AG09309 (cell line): ENCODE measurements at places on chromosomes 2 and 18.

- no peak for DNase-seq
These were observed 53.6 kb downstream of the TSHZ1 start for GRCh38 chr18:75264195-75264594.

GRCh38 chr2:172572981-172573380, 17.1 kb downstream of the PDK1 start:
- DNase-seq, result no peak

- DNase-seq, result peak; percentile 18
These were observed 4.0 kb downstream of the TMEM17 start for GRCh38 chr2:62501794-62502500.

DNA sequence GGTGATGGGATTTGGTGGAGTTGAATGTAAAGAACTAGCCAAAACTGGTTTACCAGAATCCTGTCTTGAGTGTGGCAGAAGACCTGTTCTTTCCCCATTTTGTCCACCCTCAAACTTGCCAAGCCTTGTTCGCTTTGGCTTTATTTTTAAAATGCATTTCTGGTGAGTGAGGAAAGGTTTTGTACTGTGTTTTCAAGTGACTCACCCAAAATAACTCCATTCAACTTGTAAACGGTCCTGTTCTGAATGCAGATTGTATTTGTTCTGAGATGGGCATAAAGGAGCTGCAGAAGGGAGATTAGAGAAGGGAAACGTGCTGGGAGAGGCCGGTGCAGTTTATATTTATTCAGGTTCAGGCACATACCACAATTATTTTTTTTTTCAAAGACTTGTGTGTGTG, 5.3 kb upstream of the ITPRID2 start:
- no peak for DNase-seq

- no peak for DNase-seq
These were observed 673.8 kb downstream of the ARHGAP15 start for GRCh38 chr2:143802871-143803650.

DNA sequence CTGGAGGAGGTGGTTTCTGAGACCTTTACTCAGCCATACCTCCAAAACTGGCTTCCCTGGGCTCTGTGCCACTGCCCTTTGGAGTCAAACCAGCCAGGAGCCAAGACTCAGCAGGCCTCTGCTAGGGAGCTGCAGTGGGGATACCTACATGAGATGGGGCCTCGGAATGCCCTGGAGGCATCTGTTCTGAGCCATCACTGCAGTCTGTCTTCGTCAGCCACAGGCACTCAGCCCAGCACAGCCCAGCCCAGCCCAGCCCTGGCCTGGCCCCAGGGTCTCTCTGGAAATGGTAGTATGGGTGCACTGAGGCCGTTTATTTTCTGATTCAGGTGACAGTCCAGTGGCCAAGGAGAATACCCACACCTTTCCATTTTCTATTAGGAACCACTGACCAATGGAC, 209.8 kb downstream of the CELF4 start:
- DNase-seq, result no peak

- no peak for DNase-seq
These were observed 11.2 kb upstream of the SIX2 start for GRCh38 chr2:45020439-45020838.

- DNase-seq, result no peak
These were observed 2.0 kb downstream of the SP9 start for GRCh38 chr2:174336501-174337336.

DNA sequence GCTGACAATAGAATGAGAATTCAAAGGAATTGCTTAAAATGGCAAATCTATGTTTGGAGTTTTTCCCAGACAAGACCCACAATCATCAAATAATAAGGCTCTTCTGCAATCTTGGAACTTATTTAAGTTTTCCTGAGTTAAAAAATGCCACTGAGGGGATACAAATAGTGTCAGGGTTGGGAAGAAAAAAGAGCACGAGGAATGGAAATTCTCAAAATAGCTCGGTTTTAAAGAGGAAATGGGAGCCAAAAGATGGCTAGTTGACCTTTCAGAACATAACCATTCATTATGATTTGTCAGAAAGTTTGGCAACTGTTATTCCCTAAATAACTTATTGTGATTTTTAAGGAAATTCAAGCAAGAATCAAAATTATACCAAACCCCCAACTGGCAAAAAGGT, 127.7 kb downstream of the RAPGEF4 start:
- DNase-seq, result no peak

GRCh38 chr2:136255648-136256461, 137.9 kb upstream of the CXCR4 start:
- no peak for DNase-seq

- no peak for DNase-seq
These were observed 14.7 kb upstream of the ERCC3 start for GRCh38 chr2:127308586-127309138.

- no peak for DNase-seq
These were observed 53.9 kb downstream of the PRKRA start for GRCh38 chr2:178397002-178397605.

DNA sequence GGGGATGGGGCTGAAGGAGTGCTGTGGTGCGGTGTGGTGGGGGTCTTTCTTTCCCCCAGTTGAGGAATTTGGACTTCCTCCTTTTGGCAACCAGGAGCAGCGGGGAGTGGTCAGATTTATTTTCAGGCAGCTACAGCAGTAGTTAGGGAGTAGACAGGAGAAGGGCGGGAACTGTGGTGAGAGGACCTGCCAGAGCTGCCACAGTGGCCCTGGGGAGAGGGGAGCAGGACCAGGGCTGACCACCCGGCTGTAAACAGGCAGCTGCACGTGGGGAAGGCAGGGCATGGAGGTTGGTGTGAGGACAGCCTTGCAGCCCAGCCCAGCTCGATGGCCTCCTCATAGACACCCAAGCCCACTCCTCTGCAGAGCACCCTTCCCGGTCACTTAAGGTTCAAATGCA, 197.2 kb downstream of the GLI2 start:
- DNase-seq, result no peak

DNA sequence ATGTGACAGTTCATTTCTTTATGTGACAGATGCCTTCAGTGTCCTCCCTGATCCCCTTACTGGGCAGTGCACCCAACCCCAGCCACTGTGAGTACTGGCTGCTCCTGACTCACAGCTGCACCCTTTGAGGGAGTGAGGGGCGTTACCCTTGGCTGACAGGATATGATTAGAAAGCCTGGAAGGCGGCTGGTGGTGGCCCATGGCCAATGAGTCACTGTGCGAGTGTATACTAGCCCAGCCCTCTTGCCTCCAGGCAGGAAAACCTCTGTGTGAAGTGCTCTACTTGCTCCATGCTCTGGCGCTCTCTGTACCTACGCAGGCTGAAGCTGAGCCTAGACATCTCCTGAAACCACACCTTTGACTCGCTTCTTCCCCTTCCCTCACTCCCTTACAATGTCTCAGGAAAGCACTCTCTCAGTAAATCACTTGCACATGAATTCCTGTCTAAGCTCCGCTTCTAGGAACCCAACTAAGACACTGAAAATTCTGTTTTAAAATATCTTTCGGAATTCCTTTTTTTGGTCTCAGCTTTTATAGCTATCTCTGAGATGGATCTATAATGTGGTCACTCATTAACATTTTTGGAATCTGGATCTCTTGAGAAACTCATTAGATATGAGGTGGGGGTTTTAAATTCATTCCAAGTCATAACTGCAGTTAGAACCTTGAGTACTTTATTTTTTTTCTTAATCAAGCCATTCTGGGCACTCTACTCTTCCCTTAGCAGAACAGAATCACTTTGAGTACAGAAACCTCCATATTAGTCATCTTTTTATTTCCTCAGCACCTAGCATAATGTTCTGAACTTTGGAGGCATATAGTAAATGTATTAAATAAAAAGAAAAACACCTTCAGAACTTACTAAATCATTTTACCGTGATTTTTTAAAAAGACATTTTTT, 25.3 kb upstream of the STAM2 start:
- peak; percentile 88 for DNase-seq

DNA sequence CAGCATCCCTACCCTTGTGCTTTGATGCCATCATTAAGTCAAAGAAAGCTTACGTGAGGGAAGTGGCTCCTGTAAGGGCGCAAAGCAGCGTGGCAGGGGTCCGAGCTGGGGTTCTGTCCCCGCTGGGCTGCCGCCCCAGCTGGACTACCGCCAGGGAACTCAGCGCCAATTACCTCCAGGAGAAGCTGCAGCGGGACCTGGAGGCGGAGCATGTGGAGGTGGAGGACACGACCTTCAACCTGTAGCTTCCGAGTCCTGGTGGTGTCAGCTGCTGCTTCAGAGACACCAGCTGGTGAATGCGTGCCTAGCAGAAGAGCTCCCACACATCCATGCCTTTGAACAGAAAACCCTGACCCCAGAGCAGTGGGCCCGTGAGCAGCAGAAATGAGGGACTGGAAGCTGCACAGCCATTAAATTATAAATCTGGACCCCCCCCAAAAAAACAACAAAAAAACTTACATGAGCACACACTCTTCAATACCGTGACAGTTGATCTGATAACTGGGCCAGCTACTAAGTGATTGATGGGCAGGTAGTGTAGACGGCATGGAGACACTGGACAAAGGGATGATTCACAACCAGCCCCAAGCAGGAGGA, 20.1 kb upstream of the YES1 start:
- DNase-seq, result no peak

DNA sequence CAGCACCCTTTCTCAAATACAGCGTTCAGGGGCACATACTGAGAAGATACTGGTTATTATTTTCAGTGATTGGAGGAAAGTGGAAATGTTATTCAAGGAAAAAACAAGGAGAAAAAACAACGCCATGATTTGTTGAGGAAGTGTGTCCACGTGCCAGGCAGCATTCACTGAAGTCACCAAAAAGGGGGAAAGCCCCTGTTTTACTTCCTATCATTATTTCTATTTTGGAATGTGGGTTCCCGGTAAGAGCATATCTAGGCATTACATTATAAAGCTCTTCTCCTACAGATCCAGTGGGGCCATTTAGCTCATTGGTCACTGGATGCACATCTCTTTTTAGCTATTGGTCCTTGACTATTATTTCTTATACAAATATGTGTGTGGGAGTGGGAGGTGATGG, 518.7 kb downstream of the TXNL1 start:
- DNase-seq, result no peak

- DNase-seq, result no peak
These were observed 6.7 kb upstream of the PNO1 start for GRCh38 chr2:68151037-68151436.

- DNase-seq, result no peak
These were observed 95.2 kb upstream of the GULP1 start for GRCh38 chr2:188196343-188197008.

DNA sequence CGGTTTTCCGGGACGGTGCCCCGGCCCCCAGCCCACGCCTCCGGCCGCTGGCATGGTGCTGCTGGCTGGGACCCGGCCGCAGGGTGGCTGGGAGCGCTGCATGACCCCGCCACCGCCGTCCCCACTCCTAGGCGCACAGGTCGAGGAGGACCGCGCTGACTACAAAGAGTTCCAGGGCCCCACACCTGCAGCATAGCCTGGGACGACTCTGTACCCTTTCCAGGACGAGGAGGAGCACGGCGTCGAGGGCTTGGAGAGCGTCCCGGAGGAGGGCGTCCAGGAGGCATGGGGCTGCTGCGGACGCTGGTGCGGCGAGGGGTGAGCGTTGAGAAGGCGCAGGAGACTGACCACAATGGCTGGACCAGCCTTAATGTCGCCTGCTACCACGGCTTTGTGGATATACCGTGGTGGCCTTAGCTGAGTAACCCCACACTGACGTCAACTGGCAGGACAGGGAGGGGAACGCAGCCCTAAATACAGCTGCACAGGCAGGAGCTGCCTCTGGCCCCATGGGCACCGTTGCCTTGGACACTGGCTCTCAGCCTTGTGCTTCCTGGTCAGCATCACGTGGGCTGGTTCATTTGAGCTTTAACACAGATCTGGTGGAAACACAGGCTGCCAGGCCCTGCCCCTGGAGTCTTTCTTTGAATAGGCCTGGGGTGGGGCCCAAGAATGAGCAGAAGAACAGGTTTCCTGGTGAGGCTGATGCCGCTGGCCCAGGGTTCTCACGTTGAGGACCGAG, 40.9 kb upstream of the TRIM43B start:
- DNase-seq, result no peak

- DNase-seq, result no peak
These were observed 249.0 kb downstream of the TWIST2 start for GRCh38 chr2:239096676-239097427.

DNA sequence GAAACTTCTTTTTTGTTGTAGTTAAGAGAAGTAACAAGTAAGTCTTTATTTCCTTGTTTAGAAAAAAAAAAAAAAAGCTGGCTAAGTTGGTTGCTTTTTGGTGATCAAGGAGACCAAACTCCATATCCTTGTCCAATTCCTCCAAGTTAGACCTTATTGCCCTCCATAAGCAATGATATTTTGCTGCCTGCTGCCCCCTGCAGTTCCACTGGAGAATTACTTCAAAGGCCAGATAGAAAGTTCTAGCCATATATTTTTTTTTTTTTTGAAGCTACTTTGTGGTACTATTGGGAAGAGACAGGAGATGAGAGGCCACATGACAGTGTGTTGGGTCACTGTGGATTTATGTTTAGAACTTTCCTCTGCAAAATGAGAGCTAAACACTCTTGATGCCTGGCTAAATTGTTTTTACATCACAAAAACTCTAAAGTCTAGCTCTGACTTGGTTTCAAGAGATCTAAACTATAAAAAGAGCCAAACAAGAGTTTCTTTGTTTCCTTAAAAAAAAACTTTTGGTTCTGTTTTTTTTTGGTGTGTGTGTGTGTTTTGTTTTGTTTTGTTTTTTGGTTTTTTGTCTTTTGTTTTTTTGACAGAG, 80.7 kb upstream of the RASGRP3 start:
- no peak for DNase-seq

DNA sequence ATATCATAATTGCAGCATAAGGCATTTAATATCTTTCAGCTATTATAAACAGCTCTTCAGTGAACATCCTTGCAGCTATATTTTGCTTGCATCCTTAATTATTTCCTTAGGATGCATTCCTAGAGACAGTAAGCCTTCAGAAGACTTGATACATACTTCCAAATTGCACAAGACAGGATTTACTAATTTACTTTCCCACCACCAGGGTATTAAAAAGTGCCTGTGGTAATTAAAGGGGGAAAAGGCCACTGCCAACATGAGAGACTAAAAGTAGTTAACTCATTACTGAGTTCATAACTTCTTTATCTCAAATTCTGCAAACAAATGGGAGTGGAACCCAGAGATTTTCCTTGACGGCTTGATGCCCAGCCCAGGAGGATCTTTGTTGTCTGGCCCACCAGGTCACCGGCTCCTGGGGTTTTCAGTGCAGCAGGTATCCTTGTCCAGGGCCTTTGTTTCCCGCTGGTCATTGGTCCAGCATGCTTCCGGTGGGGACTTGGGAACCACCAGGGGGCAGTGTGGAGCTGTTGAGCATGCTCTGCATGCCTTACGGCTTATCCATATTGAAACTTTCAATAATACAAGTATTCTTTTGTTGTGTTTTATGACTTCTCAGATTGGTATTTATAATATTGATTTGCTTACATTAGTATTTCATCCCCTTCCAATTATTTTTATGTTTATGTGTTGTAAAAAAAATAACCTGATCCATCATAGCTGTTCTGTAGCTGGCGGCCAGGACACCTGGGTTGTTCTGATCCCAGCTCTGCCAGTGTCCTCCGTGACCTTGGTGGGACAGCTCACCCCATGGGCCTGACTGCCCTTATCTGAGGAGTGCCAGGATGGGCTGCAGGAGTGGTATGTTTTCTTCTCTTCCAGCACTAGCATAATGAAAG, 61.4 kb downstream of the TGOLN2 start:
- DNase-seq, result no peak

GRCh38 chr2:2825062-2825461, 494.0 kb upstream of the MYT1L start:
- no peak for DNase-seq

GRCh38 chr2:125615438-125615837, 1040.5 kb upstream of the GYPC start:
- DNase-seq, result no peak
